ENCODE measurements at places on chromosomes 11 and 22. TPM values are rescaled to one million over a fixed set of nuclear protein-coding genes. Genes with fewer than 3 reads are reported as not detected.

Gene APOC3
- not detected for total RNA-seq

Gene DSCAML1
- total RNA-seq = 0.31 TPM

Gene KDM4D
- total RNA-seq = 0.45 TPM

Gene DEUP1
- not detected for total RNA-seq

Gene TMEM191B
- 2.3 TPM for total RNA-seq

Gene GGT5
- 2.5 TPM for total RNA-seq

Gene MMP12
- total RNA-seq = not detected

Gene GPR83
- 0.22 TPM for total RNA-seq

Gene CCDC87
- 0.60 TPM for total RNA-seq

Gene SLC43A1
- 1.8 TPM for total RNA-seq

Gene IRAG1
- total RNA-seq = 0.01 TPM

Gene MUC2
- total RNA-seq = 0.93 TPM

Gene NCAM1
- not detected for total RNA-seq

Gene LUZP2
- total RNA-seq = not detected

Gene PKDREJ
- total RNA-seq = not detected

Gene CENPM
- 33.9 TPM for total RNA-seq

Gene DERL3
- 0.36 TPM for total RNA-seq

Gene MLC1
- total RNA-seq = not detected

Gene SLC22A9
- not detected for total RNA-seq

Gene MOV10L1
- not detected for total RNA-seq

Gene PITPNM1
- 60.6 TPM for total RNA-seq

Gene OR51B4
- total RNA-seq = not detected

Gene APOL4
- total RNA-seq = not detected

Gene RBX1
- total RNA-seq = 53.1 TPM

Gene CSF2RB
- not detected for total RNA-seq

Gene OR51I1
- total RNA-seq = not detected

Gene SYCE3
- 0.58 TPM for total RNA-seq

Gene HNRNPUL2
- total RNA-seq = 42.0 TPM

Gene OR10A5
- total RNA-seq = not detected

Gene HBE1
- not detected for total RNA-seq

Data from A549 treated with RU486 at 1 μM for 4 hours (cell line).